ENCODE measurements at places on chromosomes 2 and 18.

- DNase-seq = no peak
Observed at GRCh38 chr2:12352889-12353288, 363.8 kb upstream of the TRIB2 start.

- DNase-seq = no peak
Observed at GRCh38 chr2:241227594-241227993, 39.1 kb downstream of the ANO7 start.

DNA sequence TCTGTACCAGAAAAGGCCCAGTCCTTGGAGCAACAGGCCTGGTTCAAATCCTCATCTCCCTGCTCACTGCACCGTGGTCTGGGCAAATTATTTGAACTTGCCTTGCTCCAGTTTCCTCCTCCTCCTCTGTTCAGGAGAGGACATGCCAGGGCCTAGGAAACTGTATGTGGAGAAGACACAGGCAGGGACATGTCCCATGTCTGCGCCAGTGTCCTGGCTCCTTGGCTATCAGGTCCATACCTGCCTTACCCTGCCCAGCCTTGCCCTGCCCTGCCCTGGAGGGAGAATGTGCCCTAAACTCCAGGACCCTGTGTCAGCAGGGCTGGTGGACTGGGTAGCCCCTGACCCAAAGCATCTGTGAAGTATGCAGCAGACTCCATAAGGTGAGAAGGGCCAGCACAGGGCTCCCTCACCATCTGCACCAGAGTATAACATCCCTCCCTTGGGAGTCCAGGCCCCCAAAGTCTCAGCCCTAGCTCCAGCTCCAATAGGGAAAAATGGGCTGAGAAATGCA, 165.3 kb downstream of the GALNT1 start:
- DNase-seq = no peak

DNA sequence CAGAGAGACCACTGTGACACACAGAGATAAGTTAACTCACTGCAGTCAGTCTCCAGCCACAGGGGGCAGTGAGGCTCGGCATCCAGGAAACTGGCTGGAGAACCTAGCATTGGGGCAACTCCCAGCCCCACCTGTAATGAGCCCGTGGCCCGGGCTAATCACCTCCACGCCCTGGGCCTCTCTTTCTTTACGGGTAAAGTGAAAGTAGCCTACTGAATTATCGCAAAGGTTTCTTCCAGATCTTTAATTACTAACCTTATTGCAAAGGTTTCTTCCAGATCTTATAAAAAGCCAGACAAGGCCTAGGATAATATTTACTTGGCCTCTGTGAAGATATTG, 45.7 kb upstream of the ACAA2 start:
- no peak for DNase-seq

- no peak for DNase-seq
Observed at GRCh38 chr2:46909771-46910419, 5.7 kb downstream of the MCFD2 start.

DNA sequence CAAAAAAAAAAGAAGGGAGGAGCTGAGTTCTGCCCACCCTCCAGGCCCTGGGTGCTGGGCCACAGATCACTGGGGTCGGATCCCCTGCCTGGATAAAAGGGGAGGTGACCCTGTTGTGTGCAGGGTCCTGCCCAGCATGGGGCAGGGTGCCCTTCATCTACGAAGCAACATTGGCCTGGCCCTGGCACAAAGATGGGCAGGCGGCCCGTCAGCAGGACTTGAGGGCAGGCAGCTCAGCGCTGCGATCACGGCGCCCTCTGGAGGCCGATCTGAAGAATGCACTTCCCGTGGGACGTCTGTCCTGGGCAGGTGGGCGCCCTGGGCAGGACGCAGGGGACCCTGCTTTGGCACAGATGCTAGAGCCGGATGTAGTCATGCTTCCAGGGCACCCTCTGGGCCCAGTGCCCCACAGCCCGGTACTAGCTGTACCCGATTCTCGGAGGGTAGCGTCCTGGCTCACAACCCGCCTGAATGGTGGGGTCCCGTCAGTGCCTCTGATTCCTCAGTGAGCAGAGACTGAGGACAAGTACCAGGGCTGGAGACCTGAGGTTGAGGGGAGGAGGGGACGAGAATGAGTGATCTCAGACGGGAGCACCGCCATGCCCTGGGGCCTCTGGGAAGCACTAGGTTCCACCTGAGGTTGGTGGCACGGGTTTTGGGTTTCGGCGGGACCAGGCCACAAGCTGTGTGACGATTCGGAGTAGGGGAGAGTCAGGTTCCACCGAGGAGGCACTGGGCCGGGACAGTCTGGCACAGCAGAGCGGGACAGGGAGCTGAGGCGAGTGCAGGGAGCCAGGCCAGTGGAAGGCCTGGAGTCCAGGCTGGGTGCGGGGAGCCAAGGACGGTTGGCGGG, 18.0 kb downstream of the ARID5A start:
- no peak for DNase-seq

GRCh38 chr2:47849368-47849767, 56.9 kb downstream of the FBXO11 start:
- DNase-seq = no peak

DNA sequence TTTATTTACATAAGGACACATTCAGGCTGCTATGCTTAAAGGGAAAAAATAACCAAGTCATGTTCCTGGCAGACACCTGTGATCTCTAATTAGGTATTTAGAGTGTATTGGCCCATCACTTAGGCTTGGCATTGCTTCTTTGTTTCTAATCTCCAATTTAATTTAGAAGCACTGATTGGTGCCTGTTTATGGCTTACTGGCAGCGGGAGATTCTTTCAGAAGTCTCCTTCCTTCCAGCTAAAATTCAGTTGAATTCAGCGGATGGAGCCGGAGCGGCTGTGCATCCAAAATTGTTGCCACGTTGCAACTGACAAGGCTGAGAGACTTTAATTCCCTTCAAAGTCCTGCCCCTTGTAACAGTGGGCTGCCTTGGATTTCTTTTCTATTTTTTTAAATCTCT, 66.5 kb downstream of the VWA3B start:
- no peak for DNase-seq

DNA sequence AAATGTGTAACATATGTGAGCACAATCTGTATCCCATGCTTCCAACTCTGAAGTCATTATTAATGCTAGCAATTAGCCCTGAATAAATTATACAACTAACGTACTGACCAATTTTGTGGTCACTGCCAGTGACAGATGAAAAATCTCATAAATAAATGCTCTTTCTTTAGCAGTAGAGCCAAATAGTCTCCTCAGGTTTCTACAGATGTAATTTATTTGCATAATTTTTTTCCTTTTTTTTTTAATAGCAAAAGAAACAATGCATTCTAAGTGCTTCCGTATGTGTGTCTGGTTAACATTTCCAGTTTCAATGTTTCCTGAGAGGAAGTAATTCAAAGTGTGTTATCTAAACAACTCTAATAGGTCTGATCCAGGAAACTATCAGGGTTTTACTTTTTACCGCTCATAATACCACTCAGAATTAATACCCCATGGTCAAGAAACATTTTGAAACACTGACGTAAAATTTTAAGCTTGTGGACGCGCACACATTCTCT, 108.4 kb downstream of the MEP1B start:
- peak; percentile 75 for DNase-seq

GRCh38 chr2:102657770-102658169, 38.4 kb downstream of the SLC9A2 start:
- DNase-seq = no peak

GRCh38 chr18:51391215-51391614, 193.7 kb upstream of the MEX3C start:
- DNase-seq = no peak

DNA sequence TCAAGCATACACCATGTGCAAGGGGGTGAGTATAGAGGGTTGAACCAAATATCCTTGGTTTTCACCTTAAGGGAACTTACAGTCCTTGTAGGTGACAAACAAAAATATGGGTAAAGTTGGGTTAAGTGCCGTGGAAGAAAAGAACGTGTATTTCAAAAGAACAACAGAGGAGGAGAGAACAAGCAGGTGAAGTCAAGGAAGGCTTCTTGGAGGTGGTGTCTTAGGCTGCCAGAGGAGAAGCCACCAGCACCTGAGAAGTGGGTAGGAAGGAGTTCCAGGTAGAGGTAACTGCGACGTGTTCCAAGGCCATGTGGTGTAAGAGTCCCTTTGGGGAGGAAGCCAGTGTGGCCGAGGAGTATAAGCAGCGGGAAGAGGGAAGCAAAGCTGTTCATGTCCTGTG, 27.2 kb downstream of the CABLES1 start:
- no peak for DNase-seq
